Non-pigmented ciliary epithelial cell (primary cell): ENCODE measurements at places on chromosomes 6 and 20.

DNA sequence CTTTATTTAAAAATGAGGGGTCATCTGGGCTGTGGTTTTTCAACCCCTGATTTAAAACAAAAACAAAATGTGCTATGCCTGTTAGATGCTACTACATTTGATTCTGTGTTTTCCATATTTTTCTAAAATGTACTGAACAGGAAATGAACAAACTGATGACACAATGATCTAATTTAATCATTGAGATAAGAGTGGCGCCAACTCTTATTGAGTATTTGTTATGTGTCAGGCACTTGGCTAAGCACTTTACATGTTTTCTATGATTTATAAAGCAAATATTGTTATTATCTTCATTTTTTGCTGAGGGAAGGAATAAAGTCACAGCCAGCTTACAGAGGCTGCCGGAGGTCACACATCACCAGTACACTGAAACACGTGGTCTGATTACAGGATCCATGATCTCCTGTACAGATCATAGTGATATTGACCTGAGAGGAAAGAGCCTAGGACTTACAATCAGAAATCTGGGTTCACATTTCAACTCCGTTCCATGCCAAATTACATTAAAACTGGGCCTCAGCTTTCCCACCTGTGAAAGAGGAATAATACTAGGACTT lies 166.7 kb downstream of the ESR1 start:
- DNase-seq: no peak

DNA sequence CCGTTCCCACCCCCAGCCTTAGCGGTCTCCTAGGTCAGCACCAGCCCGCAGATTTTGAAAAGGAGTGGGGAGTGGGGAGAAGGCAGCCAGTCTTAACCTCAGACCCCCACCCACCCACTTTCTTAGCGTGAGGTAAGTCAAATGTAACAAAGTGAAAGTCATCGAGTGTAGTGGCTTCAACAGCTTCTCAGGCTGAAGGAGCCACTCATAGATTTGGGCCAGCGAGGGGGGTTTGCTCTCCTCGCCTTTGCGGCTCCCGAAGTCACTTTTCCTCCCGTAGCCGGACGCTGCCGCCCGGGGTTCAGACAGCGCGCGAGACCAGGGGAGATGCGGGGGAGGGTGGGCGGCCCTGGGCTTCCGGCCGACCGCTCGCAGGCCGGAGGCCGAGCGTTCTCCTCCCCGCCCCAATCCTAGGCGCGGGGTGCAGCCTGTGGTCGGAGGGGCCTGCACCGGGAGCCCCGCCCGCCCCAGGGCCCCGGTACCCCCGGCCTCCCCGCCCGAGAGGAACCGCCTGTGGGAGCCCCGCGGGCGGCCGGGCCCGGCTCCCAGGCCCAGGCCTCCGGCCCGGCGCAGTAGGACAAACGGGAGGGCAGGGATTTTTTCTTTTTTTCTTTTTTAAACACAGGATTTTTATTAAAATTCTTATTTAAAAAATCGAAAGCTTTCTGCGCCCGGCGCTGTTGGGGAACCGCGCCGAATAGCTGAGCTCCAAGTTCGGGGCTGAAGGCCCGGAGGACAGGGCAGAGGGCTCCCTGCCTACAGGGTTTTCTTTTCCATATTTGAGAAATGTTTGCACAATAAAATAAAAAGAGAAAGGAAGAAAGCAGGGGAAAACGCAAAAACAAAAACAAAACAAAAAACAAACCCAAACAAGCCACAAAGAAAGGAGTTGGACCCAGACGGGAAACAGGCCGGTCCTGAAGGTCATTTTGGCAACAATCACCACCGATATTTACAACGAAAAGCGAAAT lies 3.2 kb downstream of the NKX2-2 start:
- no peak for DNase-seq

GRCh38 chr20:43188861-43189553 lies 699 bp downstream of the PTPRT start:
- DNase-seq: no peak

DNA sequence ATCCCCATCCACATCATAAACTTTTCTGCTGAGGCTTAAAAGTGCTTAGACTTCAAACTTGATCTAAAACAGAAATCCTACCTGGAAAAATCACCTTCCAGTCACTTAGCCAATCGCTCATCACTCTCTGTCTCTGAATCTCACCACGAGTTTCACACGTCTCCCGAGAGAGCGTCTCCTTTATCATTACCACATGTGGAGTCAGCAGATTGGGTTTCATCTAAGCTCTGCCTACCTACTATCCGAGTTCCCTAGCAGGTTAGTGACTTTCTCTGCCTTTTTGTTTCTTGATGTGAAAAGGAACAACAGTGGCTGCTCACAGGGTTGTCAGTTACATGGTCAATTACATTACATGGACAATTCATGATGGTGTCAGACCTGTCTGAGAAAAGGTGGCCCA lies 286.2 kb downstream of the ESR1 start:
- DNase-seq: no peak

- DNase-seq: no peak
Observed at GRCh38 chr6:87925373-87926060, 122.1 kb upstream of the SPACA1 start.

DNA sequence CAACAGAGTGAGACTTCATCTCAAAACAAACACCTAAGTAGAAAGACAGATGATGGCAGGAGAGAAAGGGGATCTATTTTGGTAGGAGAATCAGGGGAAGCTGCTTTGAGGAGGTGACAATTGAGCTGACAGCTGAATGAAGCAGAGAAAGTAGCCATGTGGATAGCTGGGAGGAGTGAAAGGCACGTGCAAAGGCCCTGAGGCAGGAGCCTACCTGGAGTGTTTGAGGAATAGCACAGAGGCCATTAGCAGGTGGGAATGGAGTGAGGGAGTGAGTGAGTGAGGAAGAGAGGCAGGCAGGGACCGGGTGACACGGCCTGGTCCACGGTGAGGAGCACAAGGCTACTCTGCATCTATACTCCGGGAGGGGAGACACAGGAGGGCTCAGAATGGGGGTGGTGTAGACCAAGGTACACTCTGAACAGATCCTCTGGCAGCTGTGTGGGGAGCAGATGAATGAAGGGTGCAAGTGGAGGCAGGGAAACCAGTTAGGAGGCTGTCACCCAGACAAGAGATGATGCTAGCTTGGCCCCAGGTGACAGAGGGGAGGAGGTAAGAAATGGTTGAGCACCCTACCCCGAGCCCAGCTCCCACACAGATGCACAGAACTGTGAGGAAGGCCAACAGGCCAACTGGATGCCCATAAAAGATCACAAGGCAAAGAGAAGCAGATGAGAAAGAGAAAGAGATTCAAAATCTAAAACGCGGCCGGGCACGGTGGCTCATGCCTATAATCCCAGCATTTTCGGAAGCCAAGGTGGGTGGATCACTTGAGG lies 43.6 kb downstream of the NFATC2 start:
- no peak for DNase-seq

DNA sequence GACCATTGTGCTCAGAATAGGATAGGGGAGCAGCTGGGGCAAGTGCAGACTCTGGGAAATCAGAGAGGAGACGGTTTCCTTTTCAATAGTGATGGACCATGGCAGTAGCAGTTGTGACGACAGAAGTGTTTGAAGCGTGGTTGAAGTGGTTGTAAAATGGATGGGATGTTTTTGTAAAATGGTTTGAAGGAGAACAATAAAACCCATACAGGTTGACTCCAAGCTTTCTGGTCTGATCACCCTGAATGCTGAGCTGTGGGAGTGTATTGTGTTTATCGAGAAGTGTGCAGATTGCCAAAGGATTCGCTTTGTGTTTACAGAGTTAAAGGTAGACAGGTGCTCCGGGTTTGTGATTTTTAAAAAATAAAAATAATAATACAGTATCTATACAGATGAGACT lies 255.2 kb upstream of the SULF2 start:
- DNase-seq: no peak

DNA sequence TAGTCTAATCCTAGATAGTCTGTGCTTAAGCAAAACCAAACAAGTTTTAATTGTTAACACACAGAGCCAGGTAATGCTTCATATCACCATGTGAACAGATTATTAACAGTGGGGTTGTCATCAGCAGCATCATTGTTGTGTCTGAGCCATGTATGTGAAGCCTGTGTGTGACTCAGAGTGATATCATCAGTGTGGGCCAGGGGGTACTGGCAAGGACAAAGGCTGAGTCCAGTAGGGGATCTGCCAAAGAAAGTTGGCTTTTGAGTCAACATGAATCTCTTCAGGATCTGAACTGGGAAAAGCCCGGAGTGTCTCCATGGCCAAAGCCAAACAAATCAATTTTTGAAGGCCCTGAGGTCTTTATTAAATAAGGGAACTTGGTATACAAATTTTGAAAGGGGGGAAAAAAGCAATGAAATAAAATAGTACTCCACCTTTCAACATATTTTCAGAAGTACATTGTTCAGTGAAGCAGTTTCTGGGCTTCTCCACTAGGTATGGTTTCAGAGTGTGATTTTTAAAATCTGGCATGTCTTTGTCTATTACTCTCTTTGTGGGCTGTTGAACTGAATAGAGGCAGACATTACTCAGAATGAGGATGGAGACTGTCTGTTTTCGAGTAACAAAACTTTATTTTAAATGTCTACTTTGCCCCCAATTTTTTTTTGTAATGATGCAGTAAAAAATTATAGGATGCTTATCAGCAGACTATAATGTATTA lies 444.2 kb upstream of the JAG1 start:
- peak; percentile 70 for DNase-seq
